ENCODE measurements at places on chromosomes 5 and 9.
A peak's percentile ranks its signal among the peaks of the same experiment; 100 is the strongest.

DNA sequence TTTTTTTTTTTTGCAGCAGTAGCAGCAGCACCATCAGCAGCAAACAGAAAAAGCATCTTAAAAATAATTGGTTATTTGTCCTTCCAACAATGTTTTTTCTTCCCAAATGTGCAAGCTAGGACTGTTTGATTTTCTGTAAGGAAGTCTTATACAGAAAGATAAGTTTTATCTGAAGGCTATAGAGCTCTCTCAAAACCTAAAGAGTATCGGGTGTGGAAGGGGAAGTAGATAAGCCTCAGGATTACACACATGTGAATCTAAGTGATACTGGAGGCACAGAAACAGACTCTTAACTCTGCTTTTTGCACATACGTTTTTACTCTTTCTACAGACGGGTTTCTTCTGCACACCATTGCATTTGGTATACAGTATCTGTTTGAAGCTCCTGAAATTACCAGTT, 184.4 kb upstream of the FTMT start:
- DNase-seq, result no peak

- no peak for DNase-seq
These were observed 90.6 kb downstream of the HOMER1 start for GRCh38 chr5:79423296-79423695.

GRCh38 chr5:130966990-130967525, 198.0 kb downstream of the HINT1 start:
- no peak for DNase-seq

DNA sequence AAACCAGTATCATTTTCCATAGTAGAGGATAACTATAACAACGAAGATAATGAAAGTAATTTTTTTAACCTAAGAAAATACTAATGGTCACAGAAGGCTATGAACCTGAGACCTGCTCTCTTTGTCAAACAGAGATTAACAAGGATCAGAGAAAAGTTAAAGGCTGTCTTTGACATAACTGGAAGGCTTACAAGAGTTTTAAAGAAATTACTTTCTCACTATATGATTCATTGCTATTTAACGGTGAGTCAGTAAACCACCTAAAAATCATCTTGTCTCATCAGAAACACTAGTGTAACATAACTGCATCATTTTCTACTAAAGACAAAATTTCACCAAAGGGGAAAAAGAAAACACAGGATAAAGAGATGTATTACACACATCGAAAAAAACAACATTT, 19.3 kb downstream of the MLANA start:
- peak; percentile 33 for DNase-seq

GRCh38 chr9:107710953-107711352, 221.4 kb upstream of the KLF4 start:
- peak; percentile 15 for DNase-seq

GRCh38 chr9:131366761-131367401, 27.0 kb upstream of the PRRC2B start:
- peak; percentile 48 for DNase-seq

DNA sequence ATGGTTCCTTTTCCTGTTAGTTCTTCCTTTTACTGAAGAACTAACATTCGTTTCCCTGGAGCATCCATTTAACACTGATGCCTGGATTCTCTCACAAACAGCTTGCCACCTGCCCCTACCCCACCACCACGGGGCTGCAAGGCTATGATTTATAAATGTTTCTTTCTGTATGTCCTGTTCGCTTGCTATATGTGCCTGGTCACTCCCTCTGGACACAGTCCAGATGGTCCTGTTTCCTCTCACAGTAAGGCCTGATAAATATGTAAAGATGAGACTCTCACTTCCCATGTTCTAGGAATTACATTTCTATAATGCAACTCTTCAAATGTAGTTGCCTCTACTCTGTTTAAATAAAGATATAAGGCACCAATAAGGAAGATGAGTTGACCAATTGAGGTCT, 146.4 kb upstream of the SHB start:
- DNase-seq, result no peak

GRCh38 chr9:105114964-105115728, 129.3 kb upstream of the SLC44A1 start:
- no peak for DNase-seq

DNA sequence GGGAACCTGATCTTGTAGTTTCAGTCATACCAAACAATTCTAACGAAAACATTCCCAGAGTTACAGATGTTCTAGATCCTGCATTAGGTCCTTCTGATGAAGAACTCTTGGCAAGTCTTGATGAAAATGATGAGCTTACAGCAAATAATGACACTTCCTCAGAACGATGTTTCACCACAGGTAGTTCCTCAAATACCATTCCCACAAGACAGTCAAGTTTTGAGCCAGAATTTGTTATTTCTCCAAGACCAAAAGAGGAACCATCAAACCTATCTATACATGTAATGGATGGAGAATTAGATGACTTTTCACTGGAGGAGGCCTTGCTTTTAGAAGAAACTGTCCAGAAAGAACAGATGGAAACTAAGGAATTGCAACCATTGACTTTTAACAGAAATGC, 21.0 kb downstream of the RMI1 start:
- no peak for DNase-seq

DNA sequence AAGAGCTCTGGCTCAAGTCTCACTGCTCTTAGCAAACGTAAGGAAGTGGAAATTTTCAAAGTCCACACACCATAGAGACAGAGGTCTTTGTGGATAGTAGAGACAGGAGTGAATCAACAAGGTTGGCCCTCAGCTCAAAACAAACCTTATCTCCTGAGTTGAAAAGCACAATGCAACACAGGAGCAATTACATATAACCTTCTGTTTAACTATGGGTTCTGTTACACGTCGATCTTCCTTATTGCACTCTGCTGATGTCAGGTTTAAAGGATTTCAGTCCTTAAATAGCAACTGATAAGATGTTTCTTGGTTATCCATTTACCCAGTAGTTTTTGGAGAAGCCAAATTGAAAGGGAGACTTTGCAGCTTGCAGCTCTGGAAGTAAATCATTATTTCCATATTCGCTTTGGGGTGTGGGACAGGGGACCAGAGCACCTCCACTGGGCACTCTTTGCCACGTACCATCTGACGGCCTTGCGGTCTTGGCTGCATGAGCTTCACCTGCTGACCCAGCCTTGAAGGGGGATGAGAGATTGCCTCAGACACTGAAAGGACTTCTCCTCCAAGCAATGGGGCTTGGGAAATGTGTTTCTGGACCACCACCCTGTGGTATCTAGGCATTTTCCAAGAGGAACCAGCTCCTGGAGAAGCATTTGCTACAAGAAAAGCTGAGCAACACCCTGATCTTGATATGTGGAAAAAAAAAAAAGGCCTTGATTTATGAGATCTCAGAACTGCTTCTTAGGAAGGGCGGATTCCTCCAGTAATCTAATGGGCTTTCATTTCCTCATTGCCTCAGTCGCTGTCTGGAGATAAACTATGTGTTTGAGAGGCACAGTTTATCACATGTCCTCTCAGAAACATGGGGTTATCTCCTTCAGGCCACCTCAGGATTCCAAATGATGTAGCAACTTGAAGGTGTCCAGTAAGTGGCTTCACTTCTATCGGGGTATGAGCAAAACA, 56.2 kb upstream of the ZNF622 start:
- DNase-seq, result no peak

DNA sequence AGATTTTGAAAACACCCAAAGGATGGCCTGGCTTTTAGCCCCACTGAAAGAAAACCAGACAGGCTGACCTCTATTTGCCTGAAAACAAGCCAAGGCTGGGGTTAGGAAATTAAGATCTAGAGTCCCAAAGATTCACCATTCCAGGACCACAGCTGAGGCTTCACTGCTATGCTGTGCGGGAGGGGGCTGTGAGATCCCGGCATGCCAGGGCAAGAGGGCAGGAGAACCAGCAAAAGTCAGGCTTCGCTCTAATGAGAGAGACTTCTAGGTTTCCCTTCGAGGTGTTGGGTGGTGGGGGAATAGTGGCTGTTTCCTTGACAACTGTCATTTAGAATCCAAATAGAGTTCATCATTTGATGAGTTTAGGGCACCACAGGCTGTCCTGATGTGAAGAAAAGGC, 152.9 kb upstream of the NFIB start:
- DNase-seq, result no peak

DNA sequence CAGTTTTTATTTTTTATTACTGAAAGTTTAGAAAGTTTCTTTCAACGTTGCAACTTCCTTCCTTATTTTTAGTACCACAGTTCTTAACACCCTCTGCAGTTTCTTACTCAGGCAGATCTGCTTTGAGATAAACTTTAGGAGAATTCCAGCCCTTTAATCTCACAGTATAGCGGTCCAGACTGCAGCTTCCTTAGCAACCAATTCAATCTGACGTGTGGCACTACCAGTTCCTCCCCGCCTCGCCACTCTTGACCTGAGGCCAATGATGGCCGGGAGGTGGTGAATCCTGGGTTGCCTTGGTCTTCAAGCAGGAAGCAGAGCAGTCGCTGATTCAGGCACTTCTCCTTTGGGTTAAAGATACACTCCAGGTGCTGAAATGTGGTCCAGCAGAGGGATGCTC, 334.3 kb upstream of the TRPC7 start:
- no peak for DNase-seq

GRCh38 chr9:120757026-120757913, 35.9 kb downstream of the FBXW2 start:
- no peak for DNase-seq

GRCh38 chr9:34675048-34675714, 12.7 kb upstream of the CCL27 start:
- peak; percentile 53 for DNase-seq

GRCh38 chr9:95678759-95679158, 162.0 kb upstream of the PTCH1 start:
- DNase-seq, result no peak

DNA sequence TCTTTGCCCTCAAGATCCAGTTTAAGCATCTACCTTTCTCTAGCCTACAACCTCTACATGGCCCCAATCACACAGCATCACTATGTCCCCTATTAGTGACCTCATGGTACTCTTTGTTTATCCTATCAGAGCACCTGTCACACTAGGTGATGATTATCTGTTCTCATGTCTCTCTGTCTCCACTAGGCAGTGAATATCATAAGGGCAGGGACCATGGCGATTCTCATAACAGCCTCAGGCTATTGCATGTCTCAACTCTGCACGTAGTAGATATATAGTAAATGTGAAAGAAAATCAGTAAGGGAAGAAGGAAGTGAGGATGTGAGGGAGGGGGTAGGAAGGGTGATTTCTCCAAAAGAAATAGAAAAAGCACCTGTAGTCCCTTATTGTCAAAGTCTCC, 311.0 kb downstream of the NSG2 start:
- no peak for DNase-seq

- DNase-seq, result no peak
These were observed 209.8 kb downstream of the MCTP1 start for GRCh38 chr5:95075111-95075510.

GRCh38 chr5:150630461-150631325, 9.8 kb upstream of the SYNPO start:
- DNase-seq, result no peak

DNA sequence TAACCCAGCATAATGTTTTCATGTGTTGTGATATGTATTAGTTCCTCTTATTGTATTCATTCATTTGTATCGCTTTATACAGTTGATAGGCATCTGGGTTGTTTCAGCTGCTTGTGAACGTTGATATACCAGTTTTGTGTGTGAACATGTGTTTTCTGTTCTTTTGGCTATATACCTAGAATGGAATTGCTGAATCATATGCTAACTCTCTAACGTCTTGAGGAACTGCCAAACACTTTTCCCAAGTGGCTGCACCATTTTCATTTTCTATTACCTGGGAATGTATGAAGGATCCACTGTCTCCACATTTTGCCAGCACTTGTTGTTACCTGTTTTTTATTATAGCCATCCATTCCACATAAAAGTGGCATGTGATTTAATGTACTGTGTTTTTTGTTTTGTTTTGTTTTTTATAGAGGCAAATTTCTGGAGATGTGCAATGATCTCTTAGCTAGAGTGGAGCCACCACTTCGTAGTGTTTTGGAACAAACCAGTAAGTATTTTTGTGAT, 34.6 kb downstream of the HSPA4 start:
- DNase-seq, result no peak

- no peak for DNase-seq
These were observed 93.5 kb downstream of the MVB12B start for GRCh38 chr9:126420135-126420534.

- no peak for DNase-seq
These were observed 29.5 kb downstream of the SLC46A2 start for GRCh38 chr9:112861155-112861554.

GRCh38 chr5:101679816-101680215, 616.3 kb downstream of the SLCO4C1 start:
- DNase-seq, result peak; percentile 65

- peak; percentile 71 for DNase-seq
These were observed 38.0 kb downstream of the PAX5 start for GRCh38 chr9:36995927-36996705.

- no peak for DNase-seq
These were observed 11.8 kb downstream of the DMXL1 start for GRCh38 chr5:119082691-119083090.

GRCh38 chr9:124414612-124415011, 630 bp downstream of the PSMB7 start:
- DNase-seq, result no peak

DNA sequence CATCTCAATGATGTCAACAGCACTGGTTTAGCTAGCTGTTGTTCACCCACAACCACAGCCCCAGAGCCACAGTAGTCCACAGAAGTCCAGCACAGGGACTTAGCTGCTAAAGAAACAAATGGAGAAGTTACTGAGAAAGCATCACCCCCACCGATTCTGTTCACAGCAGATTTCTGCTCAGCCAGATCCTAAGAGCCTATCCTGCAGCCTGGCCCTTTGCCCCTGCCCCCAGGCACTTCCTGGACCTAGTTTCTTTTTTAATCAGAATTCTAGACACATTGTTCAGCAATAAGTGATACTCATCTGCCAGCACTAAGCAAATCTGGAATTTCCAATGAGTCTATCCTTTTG, 7.4 kb downstream of the B4GALT1 start:
- peak; percentile 78 for DNase-seq

DNA sequence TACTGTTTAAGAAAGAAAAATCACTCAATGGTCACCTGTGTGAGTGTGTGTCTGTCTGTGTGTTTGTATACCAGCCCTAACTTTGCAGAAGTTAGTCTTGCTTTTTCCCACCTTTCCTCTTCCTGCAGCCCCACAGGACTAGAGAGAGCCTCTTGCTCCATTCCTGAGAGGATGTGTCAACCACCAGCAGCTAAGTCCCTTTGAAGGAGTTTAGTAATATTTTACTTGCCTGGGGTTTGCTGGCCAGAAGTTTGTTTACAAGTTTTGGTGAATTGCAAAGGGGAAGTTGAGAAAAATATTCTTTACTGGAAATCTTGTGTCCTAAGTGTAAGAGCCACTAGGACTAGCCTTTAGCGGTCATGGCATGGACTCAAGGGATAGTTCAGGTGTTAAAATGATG, 316.2 kb downstream of the BRINP1 start:
- DNase-seq, result no peak

DNA sequence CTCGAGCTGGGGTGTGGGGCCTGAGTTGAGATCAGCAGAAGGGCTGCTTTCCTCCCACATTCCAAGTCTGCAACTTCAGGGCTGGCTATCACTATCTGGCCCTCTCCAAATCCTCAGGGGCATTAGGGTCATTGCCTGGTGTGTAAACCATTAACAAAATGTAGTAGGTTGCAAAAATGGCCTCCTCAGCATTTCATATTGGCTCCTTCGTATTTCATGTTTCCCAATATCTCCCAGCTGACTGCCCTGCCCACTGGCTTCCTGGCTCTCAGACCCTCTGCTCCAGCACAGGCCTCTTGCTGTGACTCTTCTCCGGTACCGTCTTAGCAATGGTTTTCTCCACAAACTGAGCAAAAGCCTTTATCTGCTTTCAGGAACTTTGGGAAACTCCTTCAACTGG, 113.8 kb downstream of the GADD45G start:
- no peak for DNase-seq

- no peak for DNase-seq
These were observed 269.0 kb downstream of the DENND1A start for GRCh38 chr9:123660691-123661466.

- DNase-seq, result peak; percentile 79
These were observed 76.5 kb downstream of the DAP start for GRCh38 chr5:10684303-10685086.
